ENCODE measurements at places on chromosomes 1 and 21.

DNA sequence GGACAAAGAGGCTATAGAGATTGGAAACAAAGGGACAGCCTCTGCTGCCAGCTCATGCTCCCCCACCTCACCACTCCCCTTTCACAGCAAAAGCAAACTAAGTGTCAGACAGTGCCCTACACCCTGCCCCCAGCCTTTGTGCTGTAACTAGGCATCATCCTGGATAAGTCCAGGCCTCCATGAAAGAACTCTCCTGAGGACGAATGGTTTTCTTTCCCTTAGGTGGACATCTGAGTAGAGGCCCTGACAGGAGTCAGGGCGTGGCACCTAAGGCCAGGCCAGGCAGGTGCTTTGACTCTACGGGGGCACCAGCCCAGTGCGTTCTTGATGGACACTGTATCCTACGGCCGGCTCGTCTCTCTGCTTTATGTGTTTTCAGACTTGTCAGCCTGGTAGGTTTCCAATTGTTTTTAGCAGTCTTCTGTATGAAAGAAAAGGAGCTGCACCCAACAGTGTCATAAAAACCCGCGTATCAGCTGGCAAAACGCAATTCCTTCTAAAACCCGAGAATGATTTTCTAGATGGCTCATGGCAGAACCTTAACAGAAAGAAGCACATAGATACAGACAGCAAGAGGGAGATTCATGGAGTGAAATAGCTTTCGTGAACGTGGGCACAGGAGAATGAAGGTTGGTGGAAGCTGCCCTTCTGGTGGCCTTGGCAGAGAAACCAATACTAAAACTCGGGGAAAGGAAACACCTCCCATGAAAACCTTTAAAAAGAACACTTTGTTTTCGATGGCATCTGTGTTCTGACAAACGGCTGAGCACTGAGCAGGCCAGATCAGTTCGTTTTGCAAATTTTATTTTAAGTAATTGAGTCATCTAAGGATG lies 51.7 kb upstream of the AJAP1 start:
- no peak for DNase-seq

- no peak for DNase-seq
Measured at GRCh38 chr1:174448531-174448883, 743 bp downstream of the GPR52 start.

- DNase-seq: no peak
Measured at GRCh38 chr1:226185141-226186036, 1.2 kb downstream of the ACBD3 start.

DNA sequence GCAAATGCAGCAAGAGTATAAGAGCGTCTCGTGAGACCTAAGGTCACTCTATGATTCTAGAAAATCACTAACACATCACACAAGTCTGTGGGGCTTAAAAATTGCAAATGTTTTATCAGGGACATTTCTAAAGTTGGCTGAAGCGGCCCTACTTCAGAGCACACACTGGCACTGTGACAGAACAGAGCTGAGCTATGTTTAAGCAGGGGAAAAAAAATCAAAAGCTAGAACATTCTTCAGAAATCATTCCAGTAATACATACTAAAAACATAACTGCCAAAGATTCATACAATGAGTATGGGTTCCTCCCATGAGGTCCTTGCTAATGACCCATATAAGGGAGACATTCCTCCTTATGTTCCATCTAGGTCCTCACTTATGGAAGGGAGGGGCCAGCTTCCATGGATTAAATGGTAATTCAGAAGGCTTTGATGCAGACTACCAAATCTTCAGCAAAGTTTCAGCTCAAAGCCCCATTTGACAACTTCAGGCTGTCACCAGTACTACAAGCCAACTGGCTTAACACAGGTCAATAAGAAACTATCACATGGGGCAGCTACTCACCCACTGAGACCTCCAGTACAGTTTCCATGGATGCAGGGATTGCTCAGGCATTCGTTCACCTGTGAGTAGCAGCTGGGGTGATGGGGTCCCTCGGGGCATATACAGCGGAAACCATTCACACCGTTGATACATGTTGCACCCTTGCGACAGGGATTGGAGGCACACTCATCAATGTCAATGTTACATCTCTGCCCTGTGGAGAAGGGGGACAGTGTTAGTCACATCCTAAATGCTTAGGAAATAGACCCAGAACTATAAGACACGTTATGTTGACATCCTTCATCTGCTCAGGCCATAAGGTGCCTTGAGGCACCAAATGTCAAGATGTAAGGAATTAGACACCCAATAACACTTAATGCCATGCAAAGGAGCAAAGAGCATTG lies 58.4 kb upstream of the ADAM30 start:
- no peak for DNase-seq

DNA sequence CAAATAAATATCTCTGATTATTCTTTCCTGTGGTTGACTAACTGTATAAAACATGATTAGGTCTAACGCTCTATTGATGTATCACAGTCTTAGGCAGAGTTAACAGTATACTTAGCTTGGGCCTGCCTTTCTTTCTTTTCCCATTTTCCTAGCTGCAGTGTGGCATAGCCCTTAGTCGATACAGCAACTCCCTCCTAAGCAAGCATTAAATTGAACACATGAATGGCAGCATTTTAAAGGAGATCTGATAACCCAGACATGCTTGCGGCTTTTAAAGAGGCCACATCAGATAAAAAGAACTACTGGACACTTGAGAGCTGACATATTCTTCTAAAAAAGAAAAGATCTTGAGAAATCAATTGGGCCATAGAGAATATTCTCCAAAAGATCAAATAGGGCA lies 312.0 kb upstream of the TMPRSS15 start:
- no peak for DNase-seq

DNA sequence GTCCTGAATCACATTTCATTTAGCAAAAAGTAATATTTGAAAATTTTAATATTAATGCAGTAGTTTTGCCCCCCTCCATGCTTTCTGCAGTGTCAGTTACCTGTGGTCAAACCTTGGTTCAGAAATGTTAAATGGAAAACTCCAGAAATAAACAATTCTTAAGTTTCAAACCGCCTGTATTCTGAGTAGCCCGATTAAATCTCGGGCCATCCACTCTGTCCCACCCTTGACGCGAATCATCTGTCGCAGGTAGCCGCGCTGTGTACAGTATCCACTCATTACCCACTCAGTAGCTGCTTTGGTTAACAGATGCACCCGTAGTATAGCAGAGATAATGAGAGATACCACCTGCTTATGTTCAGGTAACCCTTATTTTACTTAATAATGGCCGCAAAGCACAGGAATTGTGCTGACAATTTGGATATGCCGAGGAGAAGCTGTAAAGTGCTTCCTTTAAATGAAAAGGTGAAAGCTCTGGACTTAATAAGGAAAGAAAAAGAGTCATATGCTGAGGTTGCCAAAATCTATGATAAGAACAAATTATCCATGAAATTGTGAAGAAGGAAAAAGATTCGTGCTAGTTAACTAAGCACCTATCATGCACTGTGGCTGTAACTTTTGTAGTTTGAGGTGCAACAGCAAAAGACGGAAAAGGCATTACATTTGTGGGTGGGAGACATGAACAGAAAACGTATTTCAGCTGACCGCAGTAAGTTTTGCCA lies 889 bp upstream of the SCYL3 start:
- no peak for DNase-seq

GRCh38 chr1:51070011-51070410 lies 32.0 kb upstream of the C1orf185 start:
- DNase-seq: no peak

- DNase-seq: no peak
Measured at GRCh38 chr1:150909585-150910180, 16.5 kb upstream of the SETDB1 start.

DNA sequence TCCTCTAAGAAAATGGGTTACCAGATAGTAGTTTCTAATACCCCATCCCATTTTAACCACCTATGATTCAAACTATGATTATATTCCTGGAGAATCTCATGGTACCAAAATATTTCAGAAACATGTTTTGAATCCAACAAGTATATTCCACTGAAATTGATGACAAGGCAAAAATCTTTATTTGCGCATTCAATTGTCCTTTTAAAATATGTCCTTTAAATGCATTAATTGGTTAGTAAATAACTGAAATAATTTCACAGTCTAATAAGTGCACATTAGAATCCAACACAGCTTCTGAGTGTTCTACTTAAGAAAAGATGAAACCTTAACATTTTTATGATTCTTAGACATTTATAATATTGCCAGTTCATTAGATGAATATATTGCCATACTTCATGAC lies 356.6 kb downstream of the SETD4 start:
- DNase-seq: no peak

DNA sequence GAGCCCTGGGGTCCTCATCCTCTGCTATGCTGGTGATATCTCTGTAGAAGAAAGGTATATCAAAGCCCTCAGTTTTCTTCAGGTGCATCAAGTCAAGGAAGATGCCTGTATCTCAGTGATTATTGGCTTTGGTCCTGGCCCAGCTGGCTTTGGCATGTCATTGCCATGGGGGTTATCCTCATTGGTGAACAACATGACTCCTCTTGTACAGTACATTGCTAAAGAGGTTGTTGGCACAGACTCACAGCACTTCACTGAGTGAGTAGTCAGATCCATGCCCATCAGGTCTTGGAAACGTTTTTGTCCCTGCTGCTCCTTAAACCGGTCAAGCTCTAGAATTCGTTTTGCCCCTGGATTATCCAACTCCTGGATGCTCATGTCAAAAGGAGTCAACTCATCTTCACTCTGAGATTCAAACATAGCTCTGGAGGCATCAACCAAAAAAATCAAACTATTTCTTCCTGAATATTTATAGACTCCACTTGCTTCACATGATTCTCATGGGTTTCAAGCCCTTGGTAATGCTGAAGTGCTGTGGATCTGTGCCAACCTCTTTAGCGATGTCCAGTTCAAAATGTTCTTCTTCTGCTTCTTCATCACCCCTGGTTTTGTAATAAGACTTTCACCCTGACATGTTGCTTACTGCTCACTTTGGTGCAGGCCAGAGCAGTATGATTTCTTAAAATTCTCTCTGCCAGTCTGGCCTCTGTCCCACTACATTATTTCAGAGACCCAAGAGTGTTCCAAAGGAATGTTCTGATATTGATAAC lies 43.0 kb upstream of the RAB3GAP2 start:
- no peak for DNase-seq

- no peak for DNase-seq
Measured at GRCh38 chr21:15061747-15062605, 2.8 kb downstream of the NRIP1 start.
